Activated CD4-positive, alpha-beta memory T cell treated with anti-CD3 and anti-CD28 coated beads for 36 hours (primary cell): ENCODE measurements at places on chromosomes 1 and 21. TPM values are rescaled to one million over a fixed set of nuclear protein-coding genes. Genes with fewer than 3 reads are reported as not detected.

DNA sequence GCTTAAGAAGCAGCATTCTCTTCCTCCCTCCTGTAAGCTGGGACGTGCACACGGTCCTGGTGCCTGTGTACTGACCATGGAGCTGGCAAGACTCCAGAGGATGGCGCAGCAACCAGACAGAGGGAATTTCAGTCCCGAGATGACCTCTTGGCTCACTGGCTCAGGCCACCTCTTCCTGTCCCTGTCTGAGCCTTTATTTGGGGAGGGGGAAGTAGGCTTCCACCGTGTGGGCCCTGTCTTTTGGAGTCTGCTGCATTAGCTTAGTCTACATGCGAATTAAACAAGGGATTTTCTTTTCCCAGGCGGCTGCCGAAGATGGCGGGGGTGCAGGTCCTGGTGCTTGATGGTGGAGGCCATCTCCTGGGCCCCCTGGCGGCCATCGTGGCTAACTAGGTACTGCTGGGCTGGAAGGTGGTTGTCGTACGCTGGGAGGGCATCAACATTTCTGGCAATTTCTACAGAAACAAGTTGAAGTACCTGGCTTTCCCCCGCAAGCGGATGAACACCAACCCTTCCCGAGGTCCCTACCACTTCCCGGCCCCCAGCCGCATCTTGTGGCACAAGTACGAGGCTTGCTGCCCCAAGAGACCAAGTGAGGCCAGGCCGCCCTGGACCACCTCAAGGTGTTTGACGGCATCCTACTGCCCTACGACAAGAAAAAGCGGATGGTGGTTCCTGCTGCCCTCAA is 10.2 kb downstream of the IL24 start:
- H3K27ac ChIP-seq = no peak overlapping the region
- no peak for DNase-seq
- no peak overlapping the region for H3K4me3 ChIP-seq
- peaks cover 75% of the 10 kb centered on the region for H3K4me1 ChIP-seq
- peaks cover 47% of the 10 kb centered on the region for H3K36me3 ChIP-seq

DNA sequence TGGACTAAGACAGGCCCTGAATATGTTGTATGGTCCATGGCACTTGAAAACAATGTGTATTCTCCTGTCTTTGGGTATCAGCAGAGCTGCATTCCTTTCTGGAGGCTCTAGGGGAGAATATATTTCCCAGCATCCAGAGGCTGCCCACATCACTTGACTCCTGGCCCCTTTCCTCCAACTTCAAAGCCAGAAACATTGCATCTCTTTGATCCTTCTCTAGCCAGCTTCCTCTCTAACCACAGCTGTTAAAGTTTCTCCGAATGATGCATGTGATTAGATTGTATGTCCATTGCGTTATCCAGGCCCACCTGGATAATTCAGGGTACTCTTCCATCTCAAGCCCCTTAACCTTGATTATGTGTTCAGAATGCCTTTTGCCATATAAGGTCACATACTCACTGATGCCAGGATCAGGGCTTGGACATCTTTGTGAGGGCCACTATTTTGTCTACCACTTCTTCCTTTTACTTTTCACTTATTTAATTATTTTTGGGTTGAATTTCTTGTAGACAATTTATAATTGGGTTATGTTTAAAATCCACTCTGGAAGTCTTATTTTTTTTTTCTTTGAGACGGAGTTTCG is 5.3 kb downstream of the CHD1L start:
- peaks cover 50% of the 10 kb centered on the region for H3K4me1 ChIP-seq
- DNase-seq = no peak
- H3K4me3 ChIP-seq = no peak overlapping the region
- H3K36me3 ChIP-seq = peaks cover 6% of the 10 kb centered on the region
- no peaks in the 10 kb centered on the region for H3K27me3 ChIP-seq

- H3K4me3 ChIP-seq = no peak overlapping the region
- H3K27ac ChIP-seq = no peak overlapping the region
- H3K4me1 ChIP-seq = no peaks in the 10 kb centered on the region
- no peaks in the 10 kb centered on the region for H3K36me3 ChIP-seq
These were observed 24.3 kb downstream of the LMOD1 start for GRCh38 chr1:201921952-201922558.

- H3K4me1 ChIP-seq = peaks cover 43% of the 10 kb centered on the region
- DNase-seq = peak; percentile 12
- peaks cover 2% of the 10 kb centered on the region for H3K36me3 ChIP-seq
These were observed 615 bp downstream of the GPR161 start for GRCh38 chr1:168135921-168136708.

The TDRD10 gene
- not detected for total RNA-seq

The MTOR gene
- total RNA-seq = 39.4 TPM

The IFI6 gene
- 76.4 TPM for total RNA-seq
